ENCODE measurements at places on chromosomes 2 and 18.

GRCh38 chr18:9062418-9062751 is 40.1 kb upstream of the NDUFV2 start:
- DNase-seq: no peak

DNA sequence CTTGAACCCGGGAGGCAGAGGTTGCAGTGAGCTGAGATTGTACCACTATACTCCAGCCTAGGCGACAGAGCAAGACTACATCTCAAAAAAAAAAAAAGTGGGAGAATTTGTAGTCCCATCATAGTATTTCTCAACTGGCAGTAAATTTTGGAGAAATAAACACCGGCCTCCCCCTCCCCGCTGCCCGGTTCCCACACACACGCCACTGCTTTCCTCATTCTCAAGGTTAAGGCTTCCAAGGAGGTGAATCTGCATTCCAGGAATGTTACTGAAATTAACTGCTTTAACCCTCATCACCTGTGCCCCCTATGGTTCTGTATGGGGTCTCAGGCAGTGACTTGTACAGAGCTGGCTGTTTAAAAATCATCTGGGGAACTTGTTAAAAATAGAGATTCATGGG is 49.9 kb downstream of the MRPL35 start:
- no peak for DNase-seq

GRCh38 chr2:17878281-17879136 is at the start of gene KCNS3:
Gene KCNS3 (plus strand): TSS chr2:17878667. CDS start chr2:17931009, 52,342 bp downstream.
- DNase-seq: peak; percentile 1

DNA sequence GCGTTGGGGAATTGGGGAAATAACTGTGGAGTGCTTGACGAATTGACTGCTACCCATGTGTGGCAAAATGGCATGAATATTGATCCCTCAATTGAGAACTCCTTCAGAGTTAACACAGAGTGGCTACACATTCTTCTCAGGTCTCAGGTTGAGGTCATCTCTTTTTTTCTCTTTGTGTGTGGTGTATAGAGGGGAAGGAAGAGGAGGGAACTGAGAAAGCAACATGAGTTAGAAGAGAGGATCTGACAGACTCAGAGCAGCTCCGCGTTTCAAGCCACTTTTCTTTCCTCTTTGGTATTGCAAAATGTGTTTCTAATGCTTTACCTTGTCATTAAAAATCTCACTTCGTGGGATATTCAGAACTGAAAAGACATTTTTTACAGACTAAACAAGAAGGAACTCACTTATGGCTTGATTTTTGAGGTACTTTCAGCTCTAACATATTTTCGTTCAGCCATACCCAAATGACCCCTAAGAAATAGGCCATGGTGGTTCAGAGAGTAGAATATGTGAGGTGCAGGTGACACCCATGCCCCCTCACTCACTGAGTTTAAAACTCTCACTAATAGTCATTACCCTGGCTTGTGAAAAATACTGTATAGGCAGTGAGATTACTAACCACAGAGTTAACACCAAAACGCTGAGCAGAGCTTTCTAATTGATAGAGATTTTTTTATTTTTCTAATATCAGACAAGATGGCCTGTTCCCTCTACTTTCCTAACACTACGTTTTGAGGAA is 22.5 kb downstream of the STAT4 start:
- DNase-seq: no peak

DNA sequence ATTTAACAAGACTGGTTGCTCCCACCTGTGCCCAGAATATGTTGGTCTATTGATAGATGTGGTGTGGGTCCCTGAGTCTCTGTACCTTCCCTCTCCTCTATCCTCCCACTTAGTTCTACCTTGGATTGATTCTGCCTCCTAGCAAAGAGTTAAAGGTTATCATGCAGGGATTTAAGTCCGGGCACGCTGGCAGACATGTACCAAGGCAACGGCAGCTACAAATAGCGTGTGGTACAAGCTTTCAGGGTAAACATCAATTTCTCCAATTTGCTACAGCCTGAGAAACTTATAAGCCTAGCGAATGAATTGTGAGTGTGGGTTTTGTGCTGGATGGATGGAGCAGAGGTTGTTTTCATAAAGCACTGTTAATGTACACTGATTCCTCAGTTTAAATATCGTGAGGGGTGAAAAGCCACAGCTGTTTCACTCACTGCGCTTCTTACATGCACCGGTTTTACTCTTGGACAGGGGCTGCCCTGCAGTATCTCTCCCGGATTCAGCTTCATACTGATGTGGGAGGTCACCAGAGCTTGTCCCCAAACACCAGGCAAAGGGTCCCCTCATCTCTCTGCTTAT is 289.8 kb downstream of the ICOS start:
- DNase-seq: no peak

DNA sequence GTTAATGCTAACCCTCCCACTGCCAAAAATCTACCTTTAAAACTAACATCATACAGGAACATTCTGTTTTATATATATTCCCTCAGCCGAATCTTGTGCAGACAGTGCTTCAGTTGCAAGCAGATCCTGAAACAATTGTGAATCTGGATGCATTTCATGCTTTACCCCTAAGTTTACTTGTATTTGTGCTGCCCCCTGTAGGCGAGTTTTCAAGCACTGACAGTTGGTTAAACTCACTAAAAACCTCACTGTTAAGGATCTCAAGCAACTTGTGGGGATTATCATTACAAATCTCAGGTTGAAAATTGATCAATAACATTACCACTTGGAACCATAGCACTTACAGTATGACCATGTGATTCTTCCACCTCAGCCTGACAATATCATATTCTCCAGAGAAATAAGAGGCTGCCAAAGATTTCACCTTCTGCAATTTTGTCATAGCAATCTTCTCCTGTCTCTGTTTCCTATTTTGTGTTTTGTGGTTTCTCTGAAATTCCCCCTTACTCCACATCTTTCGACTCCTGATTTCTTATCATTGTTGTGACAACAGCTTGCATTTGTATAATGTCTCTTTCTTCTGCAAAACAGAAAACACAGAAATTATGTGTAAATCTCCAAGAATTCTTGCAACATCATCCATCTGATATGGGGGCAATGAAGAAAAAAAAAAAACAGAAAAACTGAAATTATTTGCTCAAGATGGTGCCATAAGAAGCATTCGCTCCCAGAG is 354.6 kb upstream of the SETBP1 start:
- peak; percentile 6 for DNase-seq

- DNase-seq: no peak
Measured at GRCh38 chr18:79637921-79638909, 41.4 kb upstream of the CTDP1 start.

DNA sequence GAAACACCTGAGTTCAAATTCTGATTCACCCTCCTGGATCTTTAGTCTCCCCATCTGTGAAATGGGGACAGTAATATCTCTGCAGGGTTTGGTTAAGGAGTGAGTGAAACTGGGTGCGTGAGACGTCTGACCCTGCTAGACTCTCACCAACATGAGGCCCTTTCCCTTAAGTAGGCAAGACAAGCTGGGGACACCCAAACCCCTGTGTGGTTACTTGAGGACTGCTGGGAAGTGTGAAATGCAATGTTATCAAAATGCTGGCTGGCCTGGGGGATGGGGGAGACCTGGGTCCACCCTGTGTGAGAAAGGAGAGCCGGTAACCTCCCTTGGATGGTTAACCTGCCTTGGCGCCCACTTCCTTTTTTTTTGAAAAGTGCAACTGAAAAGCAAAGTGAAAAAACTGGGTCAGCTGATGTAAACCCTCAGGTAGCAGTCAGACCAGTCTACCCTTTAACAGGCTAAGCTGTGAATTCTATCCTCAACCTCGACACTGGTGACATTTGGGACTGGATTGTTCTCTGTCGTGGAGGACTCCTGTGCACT is 82.3 kb downstream of the INPP5D start:
- DNase-seq: no peak

- no peak for DNase-seq
Measured at GRCh38 chr2:110747522-110748488, 15.4 kb downstream of the ACOXL start.

- DNase-seq: no peak
Measured at GRCh38 chr2:203455209-203455608, 79.9 kb downstream of the RAPH1 start.

DNA sequence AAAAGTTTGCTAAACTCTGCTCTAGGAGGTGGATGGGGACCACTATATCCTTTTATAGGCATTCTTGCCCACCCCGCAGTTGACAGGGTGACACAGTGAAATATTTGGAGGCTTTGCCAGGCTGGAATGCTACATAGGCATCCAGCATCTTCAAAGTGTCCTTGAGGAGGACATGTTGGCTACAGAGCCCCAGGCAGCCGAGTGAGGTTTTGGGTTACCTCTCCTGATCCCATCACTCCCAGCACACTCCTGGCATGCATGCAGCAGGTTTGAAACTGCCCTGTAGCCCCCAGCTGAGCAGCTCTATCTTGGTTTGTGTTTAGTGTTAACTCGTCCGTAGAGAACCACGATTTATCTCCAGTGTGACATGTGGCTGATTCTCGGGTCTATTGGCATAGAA is 7.3 kb downstream of the FOSL2 start:
- DNase-seq: no peak

DNA sequence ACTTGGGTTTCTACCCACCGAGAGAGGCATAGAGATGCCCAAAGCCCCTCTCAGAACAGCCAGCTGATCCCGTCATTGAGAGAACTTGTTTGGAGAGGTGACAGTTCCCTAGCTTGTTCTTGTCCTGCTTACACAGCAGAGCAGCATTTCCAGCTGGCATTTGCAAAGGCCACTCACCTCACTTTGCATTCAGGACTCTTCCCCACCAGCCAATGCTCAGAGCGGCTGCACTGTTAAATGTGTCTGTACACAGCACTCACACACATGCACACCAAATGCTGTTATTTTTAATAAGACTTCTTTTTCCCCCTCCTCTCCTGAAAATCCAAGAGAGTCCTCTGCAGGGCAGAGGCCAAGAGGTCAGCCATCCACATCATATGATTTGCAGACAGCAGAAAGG is 104.6 kb upstream of the SLC14A2 start:
- no peak for DNase-seq

GRCh38 chr2:62971936-62972335 is 78.7 kb upstream of the OTX1 start:
- DNase-seq: no peak

Data from hippocampal formation (tissue), 2 donors.